ENCODE measurements at places on chromosomes 5 and 9.
A peak's percentile ranks its signal among the peaks of the same experiment; 100 is the strongest.

DNA sequence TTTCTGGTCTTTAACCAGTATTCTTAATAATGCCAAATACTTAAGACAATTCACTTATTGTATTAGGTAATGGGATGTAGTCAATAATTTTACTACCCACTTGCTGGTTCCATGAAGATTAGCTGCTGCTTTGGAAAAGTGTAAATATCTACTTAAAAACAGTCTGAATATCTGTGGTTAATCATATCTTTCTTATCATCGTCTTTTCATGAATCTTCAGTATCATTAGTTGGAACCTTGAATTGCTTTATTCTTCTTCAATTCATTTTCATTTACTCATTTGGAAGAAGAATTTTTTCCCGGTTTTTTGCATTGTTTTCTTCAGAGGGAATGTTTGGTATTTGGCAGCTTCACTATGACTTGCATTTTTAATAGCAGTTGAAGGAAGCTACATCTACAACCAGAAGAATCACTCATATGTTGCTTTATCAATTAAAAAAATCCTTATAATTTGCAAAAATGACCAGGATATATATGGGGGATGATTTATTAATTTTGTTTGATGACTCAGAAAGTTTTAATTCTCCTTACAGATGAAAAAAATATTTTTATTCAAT is 1398.3 kb upstream of the CDH6 start:
- no peak for DNase-seq

GRCh38 chr5:35777358-35778087 is 79.2 kb upstream of the IL7R start:
- DNase-seq, result peak; percentile 66

DNA sequence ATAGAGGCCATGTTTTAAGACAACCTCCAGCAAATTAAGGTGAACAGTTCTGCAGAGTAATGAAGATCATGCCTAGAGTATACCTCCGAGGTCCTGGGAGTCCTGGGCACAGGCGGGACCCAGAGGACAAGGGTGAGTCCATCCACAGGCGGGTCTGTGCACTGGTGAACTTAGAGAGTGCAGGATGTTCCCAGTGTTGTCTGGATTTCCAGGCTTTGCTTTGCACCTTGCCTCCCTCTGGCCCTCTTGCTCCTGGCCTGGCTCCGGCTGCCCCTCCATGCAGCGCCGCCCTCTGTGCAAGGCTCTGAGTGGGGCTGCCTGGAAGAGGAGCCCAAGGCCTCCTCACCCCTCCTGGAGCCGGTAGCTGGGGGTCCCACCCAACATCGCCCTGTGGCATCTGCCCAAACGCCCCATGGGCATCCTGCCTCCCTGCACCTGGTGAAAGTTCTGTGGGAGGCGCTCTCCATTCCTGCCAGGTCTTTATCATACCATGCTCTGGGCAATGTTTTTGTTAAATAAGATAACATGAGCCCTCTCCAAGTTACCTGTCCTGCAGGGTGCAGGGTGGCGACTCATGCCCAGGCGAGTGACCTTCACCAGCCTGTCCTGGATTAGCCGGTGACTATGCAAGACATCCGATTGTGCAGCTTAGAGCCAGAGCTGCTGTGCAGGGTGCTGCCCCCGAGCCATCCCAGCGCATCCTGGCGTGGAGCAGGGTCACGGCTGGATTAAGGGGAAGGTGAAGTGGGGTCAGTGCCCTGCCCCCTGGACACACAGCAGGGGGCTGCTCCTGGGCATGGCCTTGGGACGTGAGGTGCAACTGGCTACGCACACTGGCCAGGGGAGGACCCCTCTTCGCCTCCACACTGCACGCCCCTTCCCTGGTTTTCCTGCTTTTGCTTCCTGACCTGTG is 41.3 kb upstream of the LPCAT1 start:
- DNase-seq, result no peak

GRCh38 chr9:96655198-96655851 is at the start of gene PRXL2C:
PRXL2C (minus strand) TSS chr9:96655317; CDS start chr9:96655281, 36 bp downstream.
- DNase-seq, result no peak

- DNase-seq, result no peak
Measured at GRCh38 chr9:35703906-35704672, 14.4 kb upstream of the TPM2 start.

GRCh38 chr5:14510156-14510734 is 71.3 kb upstream of the OTULINL start:
- DNase-seq, result no peak

GRCh38 chr5:68325065-68325580 is 109.6 kb downstream of the PIK3R1 start:
- DNase-seq, result no peak

GRCh38 chr9:127706836-127707241 is at the start of gene CFAP157:
CFAP157 (plus strand) TSS chr9:127706988; CDS start chr9:127707032, 44 bp downstream.
- DNase-seq, result no peak

DNA sequence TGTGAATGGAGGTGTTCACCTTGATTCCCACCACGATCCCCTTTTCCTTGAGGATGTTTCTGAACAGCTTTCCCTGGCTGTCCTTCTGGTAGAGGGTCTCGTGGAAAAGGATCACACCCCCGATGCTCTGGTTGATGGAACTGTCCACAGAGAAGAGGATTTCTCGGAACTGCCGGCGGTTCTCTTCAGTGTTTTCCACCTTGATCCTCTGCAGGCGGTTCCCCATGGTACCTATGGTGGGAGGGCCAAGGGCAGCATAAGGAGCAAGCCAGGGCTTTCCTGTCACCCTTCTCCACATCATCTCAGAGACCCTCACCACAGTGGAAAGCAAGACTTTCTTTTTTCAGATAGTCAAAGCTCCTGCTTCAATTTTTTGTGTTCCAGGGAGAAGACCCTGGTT is 5.8 kb downstream of the ALDOB start:
- no peak for DNase-seq

DNA sequence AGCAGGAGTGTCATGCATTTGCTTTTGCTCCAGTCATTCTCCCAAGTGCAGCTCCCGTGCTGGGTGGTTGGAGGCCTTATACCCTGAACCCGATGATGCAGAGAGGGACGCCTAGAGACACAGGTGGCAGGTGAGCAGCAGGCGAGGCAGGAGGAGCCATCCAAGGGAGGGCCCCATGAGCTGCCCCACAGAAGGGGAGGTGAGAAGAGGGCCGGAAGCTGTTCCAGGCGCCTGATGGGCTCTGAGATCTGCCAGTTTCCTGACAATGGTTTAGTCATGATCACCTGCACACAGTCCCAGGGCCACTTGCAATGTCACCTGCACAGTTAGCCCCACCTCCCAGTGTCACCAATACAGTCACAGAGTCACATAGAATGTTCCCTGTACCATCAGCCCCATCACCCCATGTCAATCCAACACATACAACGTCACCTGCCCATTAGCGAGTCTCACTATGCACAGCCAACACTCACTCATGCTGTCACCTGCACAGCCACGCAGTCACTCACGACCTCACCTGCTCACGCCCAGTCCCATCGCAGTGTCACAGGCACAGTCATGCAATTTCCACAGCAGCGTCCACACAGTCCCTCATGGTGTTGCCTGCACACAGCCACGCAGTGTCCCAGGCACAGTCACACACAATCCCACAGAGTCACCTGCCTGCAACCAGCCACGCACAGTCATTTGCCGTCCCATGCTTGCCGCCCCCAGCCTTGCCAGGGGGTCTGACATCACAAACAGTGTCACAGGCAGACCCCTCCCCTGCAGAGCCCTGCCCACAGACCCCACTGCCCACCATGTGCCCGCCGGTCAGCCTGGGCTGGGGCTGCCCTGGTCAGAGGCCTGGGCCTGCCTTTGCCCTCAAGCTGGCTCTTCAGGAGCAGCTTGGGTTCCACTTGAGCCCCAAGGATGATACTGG is 113.4 kb downstream of the LHX2 start:
- no peak for DNase-seq

- no peak for DNase-seq
Measured at GRCh38 chr5:144125163-144125726, 45.2 kb downstream of the YIPF5 start.

DNA sequence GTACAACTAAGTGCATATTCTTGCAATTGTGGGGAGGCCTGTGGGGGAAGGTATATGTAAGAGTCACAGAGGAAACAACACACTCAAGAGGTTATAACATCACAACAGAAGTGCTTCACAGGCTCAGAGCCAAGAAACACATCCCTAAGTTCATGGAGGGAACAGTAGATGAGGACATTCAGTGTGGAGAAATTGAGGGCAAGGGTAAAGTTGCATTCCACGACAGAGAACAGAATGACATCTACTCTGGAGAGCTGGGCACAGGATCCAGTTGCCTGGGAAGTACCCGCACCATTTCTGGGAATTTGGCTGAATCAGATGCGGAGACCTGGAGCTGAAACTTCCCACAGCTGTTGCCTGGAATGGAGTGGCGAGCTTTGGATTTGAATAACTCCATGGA is 197.2 kb downstream of the NXNL2 start:
- no peak for DNase-seq
